ENCODE measurements at places on chromosomes 6 and 20.

- no peak for DNase-seq
Observed at GRCh38 chr6:170131351-170131750, 159.5 kb downstream of the DLL1 start.

GRCh38 chr6:163531122-163531521, 116.6 kb downstream of the QKI start:
- DNase-seq = no peak

DNA sequence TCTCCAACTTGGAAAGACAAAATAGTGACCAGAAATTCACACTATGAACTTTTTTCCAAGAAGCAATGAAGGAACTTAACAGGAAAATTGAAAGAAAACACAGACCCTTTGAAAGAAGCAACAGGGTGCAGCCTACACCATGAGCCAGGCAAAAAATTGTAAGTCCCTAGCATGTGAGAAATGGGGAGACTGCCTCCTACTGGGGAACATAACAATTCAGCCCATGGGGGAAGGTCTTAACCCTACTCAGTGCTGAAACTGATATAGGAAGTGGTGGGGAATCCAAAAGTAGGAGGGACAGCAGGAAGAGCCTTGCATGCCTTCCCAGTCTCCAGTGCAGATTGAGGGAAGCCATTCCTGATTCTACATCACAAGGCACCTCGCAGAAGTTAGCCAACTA, 235.1 kb upstream of the UFL1 start:
- no peak for DNase-seq

- DNase-seq = no peak
Observed at GRCh38 chr20:60071965-60072364, 113.7 kb downstream of the CDH26 start.

- DNase-seq = no peak
Observed at GRCh38 chr20:33415948-33416347, 14.6 kb upstream of the CDK5RAP1 start.

DNA sequence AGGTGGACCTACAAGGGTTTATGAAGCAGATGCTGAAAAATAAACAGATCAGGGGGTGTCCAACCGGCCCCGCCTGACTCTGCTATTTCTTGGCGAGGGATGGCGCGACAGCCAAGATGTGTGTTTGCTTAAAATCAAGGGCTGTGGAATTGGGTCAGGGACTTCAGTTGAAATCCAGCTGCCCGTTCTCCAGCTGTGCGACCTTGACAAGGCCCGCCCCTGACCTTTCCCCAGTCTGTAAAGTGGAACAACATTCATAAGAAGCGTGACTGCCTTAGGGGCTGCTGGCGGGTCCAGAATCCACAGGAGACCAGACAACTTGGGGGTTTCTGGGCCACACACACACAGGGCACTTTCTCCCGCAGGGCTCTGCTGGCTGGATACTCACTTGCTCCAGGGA, 517.5 kb downstream of the PREX1 start:
- no peak for DNase-seq

GRCh38 chr6:158198461-158198860, 30.3 kb downstream of the GTF2H5 start:
- no peak for DNase-seq

DNA sequence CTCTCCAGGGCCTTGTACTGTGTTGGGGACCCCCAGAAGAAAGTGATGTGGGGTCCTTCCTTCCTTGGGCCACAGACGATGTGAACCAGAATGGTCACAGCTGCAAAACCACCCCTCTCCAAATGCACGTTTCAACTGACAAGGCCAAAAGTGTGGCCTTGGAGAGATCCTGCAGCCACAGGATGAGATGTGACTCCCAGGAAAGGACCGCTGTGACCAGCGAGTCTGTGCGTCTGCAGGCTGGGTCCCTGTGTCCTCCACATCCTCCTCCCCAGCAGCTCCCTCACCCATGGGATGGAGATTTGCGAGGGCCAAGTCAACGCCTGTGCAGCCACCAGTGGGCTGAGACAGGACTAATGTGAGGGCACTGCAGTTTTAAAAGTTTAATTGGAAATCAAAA, 247.0 kb downstream of the ERMARD start:
- DNase-seq = no peak

- no peak for DNase-seq
Observed at GRCh38 chr6:83985715-83986114, 47.9 kb upstream of the MRAP2 start.

DNA sequence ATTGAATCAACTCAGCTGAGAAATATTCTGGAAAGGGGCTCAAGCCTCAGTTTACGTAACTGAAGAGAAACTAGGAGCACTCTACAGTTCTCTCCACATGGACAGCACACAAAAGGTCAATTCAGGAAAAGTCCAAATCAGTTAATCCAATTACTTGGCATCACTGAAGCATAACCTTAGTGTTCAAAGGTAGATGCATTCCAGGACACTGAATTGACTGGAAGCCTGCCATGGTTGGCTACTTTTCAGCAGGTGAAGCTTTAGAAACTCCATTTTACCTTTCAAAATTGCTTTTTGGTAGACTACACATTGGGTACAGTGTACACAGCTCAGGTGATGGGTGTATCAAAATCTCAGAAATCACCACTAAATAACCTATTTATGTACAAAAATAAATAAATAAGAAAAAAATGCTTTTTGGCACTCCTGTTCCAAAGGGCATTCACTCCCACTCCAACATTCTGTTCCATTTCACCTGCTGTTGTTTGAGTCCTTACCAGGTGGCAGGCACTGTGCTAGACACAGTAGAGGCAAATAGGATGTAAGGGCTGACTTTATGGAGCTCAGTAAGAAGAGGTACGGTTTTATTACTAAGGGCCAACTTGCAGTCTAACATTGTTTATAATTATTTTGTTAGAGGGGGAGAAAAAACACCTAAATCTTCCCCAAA, 153.4 kb downstream of the FAXC start:
- DNase-seq = no peak

DNA sequence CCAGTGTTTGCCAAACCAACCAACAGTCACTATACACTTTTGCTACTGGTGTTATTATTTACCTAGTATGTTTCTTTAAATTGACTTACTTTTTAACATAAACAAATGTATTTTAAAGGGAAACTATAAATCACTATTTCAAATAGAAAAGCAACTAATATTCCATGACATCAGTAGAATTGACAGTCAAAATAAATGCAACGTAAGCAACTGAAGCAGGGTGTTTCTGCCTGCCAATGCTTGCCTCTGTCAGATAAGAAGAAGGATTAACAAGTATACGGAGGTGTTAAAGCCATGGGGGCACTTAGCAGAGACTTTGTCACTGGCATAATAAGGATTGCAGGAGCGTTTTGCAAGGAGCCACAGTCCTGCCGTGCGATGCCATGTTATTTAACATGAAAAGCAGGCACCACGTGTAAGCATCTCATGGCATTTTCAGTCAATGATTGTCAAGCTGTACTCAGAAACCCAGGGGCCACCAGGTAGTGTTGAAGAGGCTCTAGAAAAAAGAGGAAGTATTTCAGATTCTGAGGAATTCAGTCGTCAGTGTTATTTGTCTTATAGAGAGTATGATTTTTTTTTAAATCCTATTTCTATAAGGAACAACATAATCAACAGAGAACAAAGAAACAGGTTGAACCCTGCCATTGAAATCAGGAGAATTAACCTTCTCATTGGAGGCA, 131.7 kb downstream of the BFSP1 start:
- DNase-seq = no peak

GRCh38 chr6:170459451-170459850, 93.7 kb downstream of the PSMB1 start:
- DNase-seq = no peak

DNA sequence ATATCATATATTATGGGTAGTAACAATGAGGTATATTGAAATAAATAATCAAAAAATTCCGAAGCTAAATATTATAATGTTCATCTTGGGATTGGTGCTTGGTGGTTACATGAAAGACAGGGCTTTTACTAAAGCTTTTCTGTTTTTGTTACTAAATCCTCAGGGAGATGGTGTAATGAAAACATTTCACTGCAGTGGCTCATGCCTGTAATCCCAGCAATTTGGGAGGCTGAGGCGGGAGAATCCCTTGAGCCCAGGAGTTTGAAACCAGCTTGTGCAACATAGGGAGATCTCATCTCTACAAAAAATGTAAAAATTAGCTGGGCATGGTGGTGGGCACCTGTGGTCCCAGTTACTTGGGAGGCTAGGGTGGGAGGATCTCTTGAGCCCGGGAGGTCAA, 42.9 kb downstream of the AFG1L start:
- no peak for DNase-seq

- no peak for DNase-seq
Observed at GRCh38 chr6:6588064-6588923, at the start of gene LY86. Gene LY86, plus strand, starts transcription at chr6:6588720. Its CDS starts 15 bp downstream, at chr6:6588735.

- DNase-seq = no peak
Observed at GRCh38 chr6:159681191-159681880, 11.7 kb downstream of the SOD2 start.

DNA sequence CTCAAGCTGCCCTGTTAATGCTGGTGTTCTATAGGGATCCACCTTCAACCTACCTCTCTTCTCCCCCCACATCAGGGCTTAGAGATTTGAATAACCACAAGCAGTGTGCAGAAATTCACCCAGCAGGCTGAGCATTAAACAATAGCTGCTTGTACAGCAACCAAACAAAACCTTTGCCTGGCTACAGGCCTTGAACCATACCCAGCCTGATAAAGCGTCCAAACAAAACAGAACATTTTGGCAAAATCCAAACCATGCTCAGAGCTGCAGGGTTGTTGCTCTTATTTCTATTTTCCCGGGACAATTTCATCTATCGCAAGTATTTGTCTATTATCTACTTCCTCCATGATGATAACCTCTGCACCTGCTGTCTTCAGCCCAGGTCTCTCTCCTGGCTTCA, 142.3 kb downstream of the UNC5CL start:
- no peak for DNase-seq

GRCh38 chr6:93848031-93848742, 428.8 kb upstream of the EPHA7 start:
- DNase-seq = no peak

GRCh38 chr20:39190666-39191570, 228.8 kb downstream of the DHX35 start:
- no peak for DNase-seq

DNA sequence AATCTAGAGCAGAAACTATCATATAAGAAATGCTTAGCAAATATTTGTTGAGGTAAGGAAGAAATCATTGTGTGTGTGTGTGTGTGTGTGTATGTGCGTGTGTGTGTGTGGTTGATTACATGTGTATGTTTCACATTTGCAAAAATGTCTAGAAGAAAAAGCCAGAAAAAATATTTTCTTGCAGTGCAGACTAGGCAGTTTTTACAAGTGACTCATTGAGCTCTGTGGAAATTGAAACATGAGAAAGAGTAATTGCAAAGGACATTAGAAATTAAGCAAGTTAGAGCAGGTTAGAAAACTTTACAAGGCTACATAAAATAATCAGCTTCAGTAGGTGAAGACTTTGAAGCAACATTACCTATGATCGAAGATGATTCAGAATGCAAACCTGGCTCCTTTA, 669.0 kb upstream of the EYS start:
- no peak for DNase-seq

- DNase-seq = no peak
Observed at GRCh38 chr6:5896476-5897200, 110.1 kb downstream of the NRN1 start.

DNA sequence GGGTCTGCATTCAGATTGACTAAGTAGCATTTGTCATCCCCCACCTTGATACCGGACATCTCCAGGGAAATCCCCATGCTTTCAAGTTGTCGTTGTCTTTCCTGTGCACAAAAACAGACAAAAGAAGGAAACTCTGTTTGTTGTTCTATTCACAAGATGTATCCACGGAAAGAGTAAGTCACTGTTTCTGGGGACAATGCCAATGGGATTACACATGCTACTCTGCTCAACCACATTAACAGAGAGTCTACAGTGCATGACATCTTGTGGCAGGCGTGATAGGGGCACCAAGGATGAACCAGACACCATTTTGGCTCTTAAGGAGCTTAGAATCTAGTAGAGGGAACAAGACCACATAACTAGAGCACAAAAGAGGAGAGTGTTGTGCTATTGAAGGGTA, 124.4 kb upstream of the NUP153 start:
- DNase-seq = no peak

GRCh38 chr6:92586236-92586977, 833.0 kb downstream of the EPHA7 start:
- peak; percentile 10 for DNase-seq

DNA sequence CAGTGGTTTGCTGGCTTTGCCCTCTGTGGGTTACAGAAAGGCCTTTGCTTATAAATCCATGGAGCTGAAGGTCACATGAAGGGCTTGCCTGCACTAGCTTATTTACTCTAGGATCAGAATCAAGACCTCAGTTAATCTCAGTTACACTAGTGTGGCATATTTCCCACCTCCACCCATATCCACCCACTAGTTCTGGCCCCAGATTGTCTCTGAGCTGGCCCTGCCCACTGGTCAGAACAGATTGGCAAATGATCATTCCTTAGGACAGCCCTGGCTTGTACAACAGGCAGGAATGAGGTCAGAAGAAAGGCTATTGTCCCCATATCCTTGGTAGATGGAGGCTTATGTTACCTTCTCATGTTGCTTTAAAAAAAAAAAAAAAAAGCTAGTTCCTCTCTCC, 33.3 kb upstream of the SASH1 start:
- no peak for DNase-seq

GRCh38 chr20:53608456-53609452, 15.1 kb upstream of the ZNF217 start:
- DNase-seq = peak; percentile 95

DNA sequence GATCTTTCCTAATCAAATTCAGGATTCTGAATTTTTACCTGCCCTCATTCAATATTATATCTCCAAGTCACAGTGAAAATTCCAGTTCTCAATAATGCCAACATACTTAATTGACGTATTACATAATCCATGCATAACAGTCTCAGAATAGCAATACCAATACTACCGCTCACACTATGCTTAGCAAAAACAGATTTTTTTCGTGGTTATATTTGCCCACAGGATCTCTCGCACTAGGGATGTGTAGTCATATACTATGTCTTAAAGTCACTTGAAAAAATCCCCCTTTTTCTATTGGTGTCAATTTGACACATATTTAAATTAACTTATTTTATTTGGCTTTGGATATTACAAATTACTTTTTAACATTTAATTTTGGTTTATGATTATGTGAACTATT, 323.1 kb upstream of the SLC35B3 start:
- no peak for DNase-seq

GRCh38 chr6:32222333-32223230, 1.3 kb downstream of the NOTCH4 start:
- DNase-seq = no peak

GRCh38 chr6:13338038-13338437, 9.7 kb upstream of the TBC1D7 start:
- DNase-seq = no peak

GRCh38 chr20:46809706-46810360, 84.8 kb upstream of the EYA2 start:
- no peak for DNase-seq

- DNase-seq = no peak
Observed at GRCh38 chr20:53294804-53295203, 298.8 kb downstream of the ZNF217 start.

- DNase-seq = no peak
Observed at GRCh38 chr20:32160341-32160740, 47.2 kb downstream of the PLAGL2 start.

- DNase-seq = no peak
Observed at GRCh38 chr20:16712511-16712947, 17.3 kb upstream of the SNRPB2 start.

GRCh38 chr6:27478706-27479318, 5.9 kb upstream of the ZNF184 start:
- DNase-seq = peak; percentile 55

GRCh38 chr6:45658958-45659357, 281.2 kb upstream of the SUPT3H start:
- DNase-seq = no peak

GRCh38 chr20:46994341-46994740, 99.7 kb downstream of the EYA2 start:
- DNase-seq = no peak

GRCh38 chr6:136600818-136601217, 50.6 kb upstream of the MAP7 start:
- DNase-seq = no peak

Measured in retinal pigment epithelial cell (primary cell).